Mesangial cell (primary cell): ENCODE measurements at places on chromosomes 7 and 10. TPM values are rescaled to one million over a fixed set of nuclear protein-coding genes. Genes with fewer than 3 reads are reported as not detected.

The PANK1 gene
- 4.7 and 8.0 TPM in 2 replicates for total RNA-seq

The CREB5 gene
- total RNA-seq: 14.7 and 22.2 TPM in 2 replicates

The SDK1 gene
- 5.9 and 9.3 TPM in 2 replicates for total RNA-seq

The SLC18A2 gene
- under 0.01 and 1.1 TPM in 2 replicates for total RNA-seq
